AG08396 (cell line): ENCODE measurements at places on chromosomes 12 and 14.

DNA sequence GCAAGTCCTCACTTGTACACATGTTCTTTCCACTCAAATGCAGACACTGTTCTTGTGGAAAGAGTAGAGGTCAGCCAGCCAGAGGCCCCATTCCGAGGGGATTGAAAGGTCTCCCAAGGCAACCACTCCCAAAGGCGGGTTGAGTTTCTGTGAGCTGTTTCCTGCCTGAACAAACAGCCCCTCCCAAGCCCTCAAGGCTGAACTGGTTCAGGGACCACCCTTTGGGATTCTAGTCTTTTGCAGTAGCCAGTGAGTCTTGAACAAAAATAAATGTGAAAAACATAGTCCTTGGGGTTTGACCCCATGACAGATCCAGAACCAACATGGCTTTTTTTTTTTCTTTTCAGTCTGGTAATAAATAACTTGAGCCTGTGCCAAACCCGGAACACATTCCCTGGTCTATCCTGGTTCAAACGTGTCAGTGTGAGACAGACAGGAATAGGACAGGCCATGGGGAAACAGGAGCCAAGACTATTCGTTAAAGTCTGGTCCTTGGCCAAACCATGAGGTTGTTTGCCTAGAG is 17.6 kb upstream of the STK38L start:
- DNase-seq = no peak

DNA sequence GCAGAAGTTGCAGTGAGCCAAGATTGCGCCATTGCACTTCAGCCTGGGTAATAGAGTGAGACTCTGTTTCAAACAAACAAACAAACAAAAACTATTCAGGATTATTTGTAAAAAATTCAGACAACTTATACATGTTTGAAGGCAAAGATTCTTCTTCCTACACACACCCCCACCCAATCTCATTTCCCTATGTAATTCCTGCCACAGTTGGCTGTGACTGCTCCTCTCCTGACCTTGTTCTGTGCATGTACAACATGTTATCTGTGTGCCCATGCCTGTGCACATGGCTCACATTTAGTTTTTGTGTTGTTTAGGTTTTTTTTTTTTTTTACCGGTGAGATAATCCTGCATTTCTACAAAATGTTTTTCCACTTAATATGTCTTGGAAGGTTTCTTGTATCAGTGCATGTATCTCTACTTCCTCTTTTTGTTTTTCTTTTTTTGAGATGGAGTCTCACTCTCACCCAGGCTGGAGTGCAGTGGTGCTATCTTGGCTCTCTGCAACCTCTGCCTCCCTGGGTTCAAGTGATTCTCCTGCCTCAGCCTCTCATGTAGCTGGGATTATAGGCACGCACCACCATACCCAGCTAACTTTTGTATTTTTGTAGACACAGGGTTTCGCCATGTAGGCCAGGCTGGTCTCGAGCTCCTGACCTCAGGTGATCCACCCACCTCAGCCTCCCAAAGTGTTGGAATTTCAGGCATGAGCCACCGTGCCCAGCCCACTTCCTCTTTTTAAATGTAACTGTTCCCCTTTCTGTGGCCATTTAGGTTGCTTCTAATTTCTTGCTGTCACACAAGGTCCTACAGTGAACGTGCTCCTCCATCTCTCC is 8.7 kb downstream of the CFAP251 start:
- no peak for DNase-seq

- DNase-seq = no peak
Measured at GRCh38 chr14:47365233-47365632, 310.2 kb downstream of the MDGA2 start.

- DNase-seq = no peak
Measured at GRCh38 chr14:78592616-78593219, 422.5 kb downstream of the NRXN3 start.

DNA sequence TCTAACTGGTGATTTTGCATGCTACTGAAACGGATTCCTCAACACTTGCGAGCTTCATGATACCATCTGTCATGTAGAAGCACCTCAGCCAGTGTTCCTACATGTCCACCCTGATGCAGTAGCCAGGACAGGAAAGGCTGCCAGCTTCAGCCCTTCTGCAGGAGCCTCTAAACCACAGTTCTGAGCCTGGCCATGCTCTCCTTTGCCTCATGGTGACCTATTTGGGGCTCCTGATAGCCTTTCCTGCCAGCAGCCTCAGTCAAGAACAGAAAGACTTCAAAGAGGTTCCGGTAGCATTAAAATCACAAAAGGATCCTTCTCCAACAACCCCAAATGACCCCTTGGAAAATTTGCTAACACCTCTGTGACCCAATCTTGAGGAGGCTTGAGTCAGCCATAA is 96.0 kb downstream of the CNTN1 start:
- DNase-seq = no peak

DNA sequence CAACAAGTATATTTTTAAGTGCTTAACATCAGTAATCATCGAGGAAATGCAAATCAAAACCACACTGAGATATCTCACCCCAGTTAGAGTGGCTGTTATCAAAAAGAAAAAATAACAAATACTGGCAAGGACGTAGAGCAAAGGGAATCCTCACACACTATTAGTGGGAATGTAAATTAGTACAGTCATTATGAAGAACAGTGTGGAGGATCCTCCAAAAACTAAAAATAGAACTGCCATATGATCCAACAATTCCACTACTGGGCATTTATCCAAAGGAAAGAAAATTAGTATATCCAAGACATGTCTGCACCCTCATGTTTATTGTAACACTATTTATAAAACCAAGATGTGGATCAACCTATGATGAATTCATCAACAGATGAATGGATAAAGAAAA is 149.0 kb upstream of the PWP1 start:
- DNase-seq = no peak

DNA sequence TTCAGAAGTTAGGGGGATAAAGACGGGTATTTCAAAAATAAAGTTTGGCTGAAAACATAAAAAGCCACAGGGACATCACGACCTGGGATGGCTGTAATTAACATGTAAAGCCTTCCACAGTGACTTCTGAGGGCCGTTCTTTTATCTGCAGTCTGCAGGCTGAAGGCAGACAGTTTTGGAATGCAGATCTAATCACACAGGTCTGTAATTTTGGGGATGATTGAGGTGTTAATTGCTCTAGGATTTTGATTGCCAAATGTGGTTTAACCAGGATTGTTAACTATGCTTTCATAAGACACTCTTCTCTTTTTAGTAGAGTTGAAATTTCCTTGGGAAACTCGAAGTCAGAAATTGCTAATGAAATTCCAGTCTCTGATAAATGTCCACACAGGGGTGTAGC is 355.5 kb downstream of the ATP23 start:
- DNase-seq = no peak

DNA sequence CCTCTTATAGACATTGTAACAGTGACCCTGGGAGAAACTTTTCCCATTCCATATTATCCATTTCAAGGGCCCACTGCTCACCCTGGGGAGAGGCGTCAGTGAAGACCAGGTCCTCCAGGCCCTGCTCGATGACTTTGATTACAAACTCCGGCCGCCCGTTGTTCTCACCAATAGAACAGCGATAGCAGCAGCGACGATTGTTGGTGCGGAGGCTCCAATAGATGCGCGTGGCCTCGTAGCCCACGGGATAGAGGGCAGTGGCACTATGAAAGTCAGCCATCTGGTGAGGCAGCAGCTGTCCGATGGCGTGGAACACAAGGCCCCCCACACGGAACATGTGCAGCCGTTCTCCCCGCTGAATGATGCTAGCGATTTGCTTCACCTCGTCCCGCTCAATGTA is 7.5 kb upstream of the PRKAG1 start:
- DNase-seq = no peak

DNA sequence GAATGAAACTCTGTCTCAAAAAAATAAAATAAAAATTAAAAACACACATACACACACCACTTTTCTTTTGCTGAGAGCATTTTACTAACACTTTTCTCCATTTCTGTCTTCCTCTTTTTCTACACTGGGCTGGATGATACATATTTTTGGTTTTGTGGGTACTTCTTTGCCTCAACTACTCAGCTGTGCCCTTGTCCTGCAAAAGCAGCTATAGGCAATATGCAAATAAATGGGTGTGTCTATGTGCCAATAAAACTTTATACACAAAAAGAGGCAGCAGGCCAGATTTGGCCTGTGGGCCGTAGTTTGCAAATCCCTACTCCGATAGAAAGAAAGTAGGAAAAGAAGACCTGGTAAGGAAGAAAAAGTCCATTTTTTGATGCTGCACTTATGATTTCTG is 6.5 kb downstream of the CLMN start:
- no peak for DNase-seq

- no peak for DNase-seq
Measured at GRCh38 chr14:61254808-61255526, 26.2 kb downstream of the TMEM30B start.

DNA sequence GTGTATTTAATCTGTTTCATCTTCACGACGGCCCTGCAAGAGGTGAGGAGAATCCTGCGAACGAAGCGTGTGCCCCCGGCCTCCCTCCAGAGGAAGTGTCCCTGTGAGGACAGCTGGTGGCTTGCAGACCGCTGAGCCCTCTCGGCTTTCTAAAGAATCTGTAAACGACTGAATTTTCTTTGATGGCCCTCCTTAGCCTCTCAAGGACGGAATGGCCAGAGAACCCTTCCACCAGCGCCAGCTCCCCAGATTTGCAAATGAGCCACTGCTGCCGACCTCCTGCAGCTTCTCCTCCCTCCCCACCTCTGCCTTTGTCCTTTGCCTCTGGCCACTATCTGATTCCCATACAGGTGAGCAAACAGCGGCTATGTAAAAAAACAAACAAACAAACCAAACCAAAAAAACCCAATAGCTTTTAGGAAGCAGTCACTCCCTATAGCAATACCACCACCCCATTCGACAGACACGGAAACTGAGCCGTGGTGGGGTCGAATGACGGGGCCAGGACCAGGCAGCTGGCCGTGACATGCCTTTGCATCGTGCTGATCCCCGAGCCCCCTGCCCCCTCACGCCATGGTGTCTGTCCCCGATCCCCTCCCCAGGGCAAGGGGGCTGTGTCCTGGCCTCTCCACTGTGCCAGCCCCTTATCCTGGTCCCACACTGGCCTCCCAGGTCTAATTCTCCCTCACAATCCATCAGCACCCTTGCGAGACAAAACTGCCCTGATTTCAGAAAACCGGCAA is 23.6 kb downstream of the RFLNA start:
- DNase-seq = no peak

DNA sequence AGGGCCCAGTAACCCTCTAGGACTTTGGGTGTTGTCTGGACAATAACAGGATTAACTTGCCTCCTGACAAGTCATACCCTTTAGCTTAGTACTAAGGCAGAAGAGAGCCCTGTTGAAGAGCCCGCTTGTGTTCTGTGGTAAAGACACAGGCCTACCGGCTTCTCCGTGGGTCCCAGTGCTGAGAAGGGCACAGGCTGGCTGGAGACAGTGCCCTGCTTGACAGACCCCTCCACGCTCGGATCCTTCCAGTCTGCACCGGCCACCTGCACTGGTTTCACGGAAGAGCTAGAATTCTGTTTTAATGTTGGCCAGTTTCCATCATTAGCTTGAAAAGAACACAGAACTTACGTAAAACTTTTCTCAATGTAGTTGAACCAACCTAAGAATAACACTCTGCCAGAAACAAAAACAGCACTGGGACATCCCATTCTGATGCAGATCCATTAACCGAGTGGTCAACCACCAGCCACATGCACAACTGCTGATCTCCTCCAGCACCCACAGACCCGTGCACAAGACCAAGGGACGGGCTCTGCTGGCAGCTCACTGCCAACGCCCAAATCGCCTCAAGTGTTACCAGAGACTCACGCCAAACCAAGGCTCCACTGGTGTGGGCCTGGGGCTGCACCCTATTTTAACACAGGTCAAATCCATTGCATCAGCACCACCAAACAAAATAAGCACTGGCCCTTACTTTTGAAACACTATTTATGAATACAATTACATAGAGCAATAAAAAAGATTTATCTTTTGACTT is 27.1 kb downstream of the ZFYVE21 start:
- no peak for DNase-seq

- no peak for DNase-seq
Measured at GRCh38 chr12:47860279-47860841, 40.7 kb upstream of the HDAC7 start.

DNA sequence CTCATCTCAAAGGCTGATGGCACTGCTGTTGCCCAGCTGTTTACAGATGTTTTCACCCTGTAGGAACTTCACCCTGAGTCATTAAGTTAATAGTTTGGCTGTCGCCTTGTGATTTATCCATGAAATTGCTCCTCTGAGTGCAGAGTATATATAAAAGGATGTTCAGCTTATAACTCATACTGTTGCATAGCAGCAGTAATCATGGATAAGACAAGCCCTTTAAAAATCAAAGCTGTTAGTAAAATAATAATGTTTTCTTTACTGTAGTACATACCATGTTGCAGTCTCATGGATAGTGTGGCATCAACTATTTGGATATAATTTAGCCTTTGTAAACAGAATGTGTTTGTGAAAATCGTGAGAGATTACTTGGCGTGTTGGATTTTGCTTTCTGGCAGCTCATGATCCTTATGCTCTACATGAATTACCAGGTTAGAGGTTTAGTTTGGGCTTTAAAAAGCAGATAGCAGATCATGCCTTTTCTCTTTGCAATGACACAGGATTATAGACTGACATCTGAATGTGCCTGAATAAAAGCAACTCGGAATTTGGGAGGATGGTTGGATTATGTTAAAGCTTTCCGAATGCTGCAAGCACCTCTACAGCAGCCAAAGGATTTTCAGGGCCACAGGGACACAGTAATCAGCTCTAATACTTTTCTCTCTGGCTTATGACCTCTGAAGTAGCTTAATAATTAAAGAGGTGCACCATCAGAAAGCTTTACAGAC is 279.7 kb upstream of the ATP2B1 start:
- DNase-seq = no peak

GRCh38 chr12:57215668-57216013 is 953 bp upstream of the NXPH4 start:
- peak; percentile 66 for DNase-seq

DNA sequence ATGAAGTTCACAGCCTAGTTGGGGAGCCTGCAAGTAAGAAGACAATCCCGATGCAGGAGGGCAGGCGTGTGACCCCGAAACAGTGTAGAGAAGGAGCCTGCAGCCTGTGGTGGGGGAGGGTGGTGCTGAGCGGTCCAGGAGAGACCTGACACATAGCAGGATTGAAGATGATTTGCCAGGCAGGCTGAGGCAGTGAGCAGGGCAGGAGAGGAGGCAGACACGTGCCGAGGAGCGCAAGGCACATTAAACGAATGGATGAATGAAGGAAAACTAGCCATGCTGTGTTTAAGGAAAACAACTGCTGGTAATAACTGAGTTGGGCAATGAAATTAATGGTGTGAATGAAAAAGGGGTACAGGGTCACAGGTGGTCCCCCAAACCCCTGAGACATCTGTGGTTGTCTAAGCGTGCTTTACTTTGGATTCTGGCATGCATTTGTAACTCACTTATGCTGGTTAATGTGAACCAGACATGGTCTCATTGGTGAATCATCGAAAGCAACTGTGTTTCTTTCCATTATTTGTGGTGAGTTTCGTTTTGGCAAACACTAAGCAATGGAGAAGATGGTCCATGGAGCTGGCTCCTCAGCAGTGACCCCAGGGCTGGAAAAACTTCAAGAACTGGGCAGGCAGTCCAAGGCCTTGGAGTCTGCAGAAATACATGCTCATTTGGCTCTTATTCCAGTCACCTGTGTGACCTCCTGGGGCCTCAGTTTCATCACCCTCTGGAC is 96.9 kb upstream of the EVL start:
- DNase-seq = peak; percentile 88

GRCh38 chr12:81369175-81369574 is 291.3 kb downstream of the ACSS3 start:
- no peak for DNase-seq
